Hepatocyte (in vitro differentiated cells): ENCODE measurements at places on chromosomes 3 and 15. TPM values are rescaled to one million over a fixed set of nuclear protein-coding genes. Genes with fewer than 3 reads are reported as not detected.

GRCh38 chr3:194272221-194272620, 78.9 kb downstream of the CPN2 start:
- DNase-seq: no peak

DNA sequence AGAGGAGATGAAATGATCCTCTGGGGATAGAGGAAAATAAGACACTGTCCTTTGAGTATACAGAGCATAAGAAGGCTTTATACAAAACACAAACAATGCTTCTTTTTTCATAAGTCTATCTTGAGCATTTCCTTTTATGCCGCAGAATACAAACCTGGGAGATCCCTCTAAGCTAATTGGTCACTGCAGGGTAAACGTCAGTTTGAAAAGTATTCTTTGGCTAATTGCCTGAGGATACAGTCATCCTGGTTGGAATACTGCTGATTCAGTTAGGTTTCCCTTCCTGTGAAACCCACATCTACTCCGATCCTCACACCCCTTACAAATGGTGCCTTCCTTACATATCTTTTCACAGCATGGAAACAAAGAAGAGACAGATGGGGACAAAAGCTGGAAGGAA, 10.6 kb downstream of the WNT5A start:
- no peak for DNase-seq

DNA sequence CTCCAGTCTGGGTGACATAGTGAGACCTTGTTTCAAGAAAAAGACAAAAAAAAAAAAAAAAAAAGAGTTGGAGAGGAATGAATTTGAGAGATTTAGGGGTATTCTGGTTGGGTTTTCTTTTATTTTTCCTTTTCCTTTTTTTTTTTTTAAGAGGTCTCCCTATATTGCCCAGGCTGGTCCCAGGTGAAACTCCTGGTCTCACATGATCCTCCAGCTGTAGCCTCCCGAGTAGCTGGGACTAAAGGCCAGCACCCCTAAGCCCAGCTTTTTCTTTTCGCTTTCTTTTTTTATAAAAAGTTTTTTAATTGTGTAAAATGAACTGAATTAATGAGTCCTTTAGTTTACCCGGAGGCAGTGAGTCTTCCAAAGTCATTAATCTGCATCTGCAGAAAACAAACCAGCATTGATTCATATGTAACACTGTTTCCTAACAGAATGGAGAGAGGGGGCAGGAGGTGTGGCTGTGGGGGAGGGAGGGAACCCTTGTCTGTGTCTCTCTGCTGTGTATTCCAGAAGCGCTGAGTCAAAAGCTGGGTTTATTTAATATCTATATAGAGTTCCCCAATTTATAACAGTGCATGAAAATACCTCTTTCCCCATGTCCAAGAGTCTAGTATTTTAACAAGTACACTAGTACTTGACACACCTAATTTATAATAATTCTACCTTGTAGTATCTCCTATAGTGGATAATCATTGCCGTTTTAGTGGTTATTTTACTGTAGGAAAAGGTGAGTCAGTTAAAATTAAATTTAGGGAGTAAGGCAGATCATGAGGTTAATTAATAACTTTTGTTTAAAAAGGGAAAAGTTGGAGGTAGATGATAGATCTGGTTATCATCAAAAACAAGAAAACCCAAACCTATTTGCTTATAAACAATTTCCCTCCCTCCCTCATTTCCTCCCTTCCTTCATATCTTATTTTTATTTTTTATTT, 2.6 kb upstream of the DPPA4 start:
- no peak for DNase-seq

DNA sequence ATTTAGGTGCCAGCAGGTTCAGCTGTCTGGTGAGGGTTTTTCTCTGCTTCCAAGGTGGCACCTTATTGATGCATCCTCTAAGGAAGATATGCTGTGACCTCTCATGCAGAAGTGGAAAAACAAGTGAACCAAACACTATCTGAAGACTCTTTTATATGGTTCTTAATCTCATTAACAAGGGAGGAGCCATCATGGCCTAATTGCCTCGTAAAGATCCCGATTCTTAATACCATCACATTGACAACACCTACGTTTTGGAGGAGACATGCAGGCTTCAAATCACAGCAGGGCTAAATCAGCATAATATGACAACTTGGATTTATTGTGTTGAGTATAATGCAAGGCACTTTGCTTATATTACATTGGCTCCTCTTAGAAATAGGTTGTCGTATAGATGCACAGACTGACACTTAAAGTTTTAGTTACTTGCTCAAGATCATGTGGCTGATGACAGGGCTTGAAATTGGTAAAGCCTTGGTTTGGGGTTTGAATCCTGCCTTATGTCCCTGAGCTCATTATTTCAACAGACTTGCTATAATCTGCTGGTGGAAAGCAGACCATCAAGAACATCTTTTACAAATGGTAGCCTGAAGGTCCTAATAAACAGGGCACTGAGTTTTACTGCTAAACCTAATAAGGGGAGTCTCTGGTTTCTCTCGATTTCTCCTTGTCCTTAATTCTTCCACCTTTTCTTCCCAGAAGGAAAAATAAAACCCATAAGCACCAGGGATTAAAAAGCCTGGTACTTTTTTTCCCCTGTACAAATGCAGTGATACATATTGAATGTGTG, 88.2 kb downstream of the PTPRG start:
- DNase-seq: no peak

DNA sequence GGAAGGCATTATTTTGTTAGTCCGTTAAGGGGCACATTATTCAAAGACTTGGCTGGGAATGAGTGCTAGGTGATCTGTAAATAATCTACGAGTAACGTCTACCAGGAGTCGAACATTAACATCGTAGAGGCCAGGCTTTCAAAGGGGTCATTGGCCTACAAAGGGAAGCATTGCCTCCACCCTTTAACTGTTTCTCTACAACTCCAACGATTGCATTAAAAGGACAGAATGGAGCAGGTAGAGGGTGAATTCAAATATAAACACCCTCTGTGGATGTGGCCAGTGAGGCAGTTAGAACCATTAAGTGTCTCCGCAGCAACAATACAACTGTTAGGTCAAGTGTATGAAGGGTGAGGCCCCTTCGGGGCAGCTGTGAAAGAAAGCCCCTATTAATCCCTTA, 126.0 kb upstream of the LMOD3 start:
- DNase-seq: peak; percentile 43

Gene TRH
- not detected in 2 replicates for total RNA-seq

GRCh38 chr3:30693470-30694120, 87.2 kb downstream of the TGFBR2 start:
- DNase-seq: peak; percentile 80

DNA sequence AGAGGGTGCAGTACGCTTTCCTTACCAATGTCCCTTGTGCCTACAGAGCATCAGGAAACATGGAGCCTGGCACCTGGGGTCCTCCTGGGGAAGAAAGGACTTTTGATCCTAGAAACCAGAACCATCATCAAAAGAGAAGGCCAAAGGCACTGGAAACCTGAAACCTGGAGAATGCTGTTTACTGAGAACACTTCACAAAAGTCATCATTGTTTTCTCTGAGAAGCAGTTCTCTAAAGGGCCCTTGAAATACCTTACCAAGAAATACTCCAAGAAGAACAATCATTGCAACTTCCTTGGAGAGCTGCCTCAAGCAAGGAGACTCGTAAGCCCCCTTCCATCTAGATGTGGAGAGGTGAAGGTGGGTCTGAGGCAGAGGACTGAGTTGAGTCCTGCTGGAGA, 66.0 kb downstream of the TLE3 start:
- no peak for DNase-seq

Gene MNS1
- 0.60 and 0.70 TPM in 2 replicates for total RNA-seq

GRCh38 chr15:80518522-80518921, 114.3 kb downstream of the ARNT2 start:
- no peak for DNase-seq

GRCh38 chr3:107846279-107846852, 244.5 kb downstream of the CD47 start:
- peak; percentile 86 for DNase-seq

DNA sequence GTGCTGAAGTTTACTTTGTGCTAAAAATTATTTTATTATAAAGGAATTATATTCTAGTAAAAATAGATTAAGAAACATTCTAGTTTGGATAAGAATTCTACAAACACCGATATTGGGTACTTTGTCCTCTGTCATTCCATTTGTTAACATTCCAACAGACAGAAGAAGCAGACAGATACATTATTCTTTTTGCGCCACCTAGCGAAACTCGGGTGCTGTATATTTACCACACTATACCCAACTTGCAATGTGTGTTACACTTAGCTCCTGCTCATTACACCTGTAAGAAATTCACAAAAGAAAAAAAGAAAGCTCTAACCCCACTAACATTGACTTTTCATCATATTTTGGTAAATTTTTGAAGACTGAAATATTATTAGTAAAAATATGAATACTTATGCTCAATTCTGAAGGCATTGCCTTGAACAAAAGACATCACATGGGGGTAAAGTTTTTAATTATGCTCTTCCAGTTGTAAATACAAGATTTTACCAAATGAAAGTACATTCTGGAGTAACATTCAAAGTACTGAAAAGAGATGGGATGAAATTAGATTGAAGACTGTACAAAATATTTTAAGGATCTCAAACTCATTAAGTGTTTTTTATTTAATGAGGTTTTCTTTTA, 136.5 kb upstream of the MLF1 start:
- DNase-seq: peak; percentile 82
